ENCODE measurements at places on chromosomes 6 and 20. TPM values are rescaled to one million over a fixed set of nuclear protein-coding genes. Genes with fewer than 3 reads are reported as not detected.

DNA sequence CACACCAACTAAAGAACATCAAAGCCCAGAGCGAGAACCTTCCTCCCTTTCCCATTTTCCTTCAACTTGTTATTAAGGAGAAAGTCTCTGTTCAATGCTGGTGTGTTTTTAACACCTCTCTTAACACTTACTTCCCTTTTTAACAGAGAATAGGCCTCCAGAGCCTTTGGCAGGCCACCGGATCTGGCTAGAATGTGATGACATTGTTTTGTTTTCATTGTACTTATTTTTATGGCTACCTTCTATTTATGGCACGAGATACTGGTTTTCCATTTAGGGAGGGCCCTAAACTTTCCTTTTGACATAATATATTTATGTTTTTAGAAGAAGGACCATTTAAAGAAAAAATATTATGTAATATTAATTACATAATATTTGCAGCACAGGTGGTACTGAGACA, 21.6 kb downstream of the TCF15 start:
- peaks cover 56% of the 10 kb centered on the region for H3K27me3 ChIP-seq
- H3K4me1 ChIP-seq = no peaks in the 10 kb centered on the region
- no peaks in the 10 kb centered on the region for H3K36me3 ChIP-seq
- H3K27ac ChIP-seq = no peak overlapping the region
- H3K4me3 ChIP-seq = no peak overlapping the region
- DNase-seq = no peak

- H3K4me1 ChIP-seq = peaks cover 13% of the 10 kb centered on the region
- no peak overlapping the region for H3K4me3 ChIP-seq
Measured at GRCh38 chr6:136609873-136610706, 59.9 kb upstream of the MAP7 start.

Gene TGM2
- total RNA-seq = 0.76 TPM

Gene OVOL2
- total RNA-seq = not detected

Gene SLC16A10
- 6.3 TPM for total RNA-seq

Data from T-helper 17 cell (primary cell).